ENCODE measurements at places on chromosomes 11 and 22. TPM values are rescaled to one million over a fixed set of nuclear protein-coding genes. Genes with fewer than 3 reads are reported as not detected.
A peak's percentile ranks its signal among the peaks of the same experiment; 100 is the strongest.

OR5L2 gene
- not detected for total RNA-seq

TMEM191B gene
- total RNA-seq = 2.6 TPM

- H3K36me3 ChIP-seq = no peaks in the 10 kb centered on the region
- no peak overlapping the region for H3K4me3 ChIP-seq
- peak overlapping the region; percentile 82 for H3K27ac ChIP-seq
- H3K4me1 ChIP-seq = peaks cover 9% of the 10 kb centered on the region
- H3K27me3 ChIP-seq = no peaks in the 10 kb centered on the region
Observed at GRCh38 chr11:35282221-35282882, 137.0 kb downstream of the SLC1A2 start.

TPP1 gene
- 27.1 TPM for total RNA-seq
